AG10803 (cell line): ENCODE measurements at places on chromosomes 1 and 21.

DNA sequence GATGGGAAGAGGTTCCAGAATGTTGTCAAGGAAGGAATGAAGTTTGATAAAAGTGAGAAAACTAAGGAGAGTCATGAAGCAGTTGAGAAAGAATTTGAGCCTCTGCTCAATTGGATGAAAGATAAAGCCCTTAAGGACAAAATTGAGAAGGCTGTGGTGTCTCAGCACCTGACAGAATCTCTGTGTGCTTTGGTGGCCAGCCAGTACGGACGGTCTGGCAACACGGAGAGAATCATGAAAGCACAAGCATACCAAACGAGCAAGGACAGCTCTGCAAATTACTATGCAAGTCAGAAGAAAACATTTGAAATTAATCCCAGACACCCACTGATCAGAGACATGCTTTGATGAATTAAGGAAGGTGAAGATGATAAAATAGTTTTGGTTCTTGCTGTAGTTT is 142.8 kb downstream of the CDC7 start:
- no peak for DNase-seq

DNA sequence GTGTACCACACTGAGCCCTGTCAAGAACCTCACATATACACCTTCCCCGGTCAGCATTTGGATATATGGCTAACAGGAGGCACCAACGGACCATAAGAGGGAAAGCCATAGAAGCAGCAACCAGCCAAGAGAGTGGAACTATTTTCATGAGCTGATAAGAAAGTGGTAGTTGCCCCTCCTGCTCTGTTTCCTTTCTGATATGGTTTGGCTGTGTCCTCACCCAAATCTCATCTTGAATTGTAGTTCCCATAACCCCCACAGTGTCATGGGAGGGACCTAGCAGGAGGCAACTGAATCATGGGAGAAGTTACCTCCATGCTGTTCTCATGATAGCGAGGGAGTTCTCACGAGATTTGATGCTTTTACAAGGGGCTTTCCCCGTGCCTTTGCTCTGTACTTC is 366.1 kb upstream of the DAB1 start:
- no peak for DNase-seq

DNA sequence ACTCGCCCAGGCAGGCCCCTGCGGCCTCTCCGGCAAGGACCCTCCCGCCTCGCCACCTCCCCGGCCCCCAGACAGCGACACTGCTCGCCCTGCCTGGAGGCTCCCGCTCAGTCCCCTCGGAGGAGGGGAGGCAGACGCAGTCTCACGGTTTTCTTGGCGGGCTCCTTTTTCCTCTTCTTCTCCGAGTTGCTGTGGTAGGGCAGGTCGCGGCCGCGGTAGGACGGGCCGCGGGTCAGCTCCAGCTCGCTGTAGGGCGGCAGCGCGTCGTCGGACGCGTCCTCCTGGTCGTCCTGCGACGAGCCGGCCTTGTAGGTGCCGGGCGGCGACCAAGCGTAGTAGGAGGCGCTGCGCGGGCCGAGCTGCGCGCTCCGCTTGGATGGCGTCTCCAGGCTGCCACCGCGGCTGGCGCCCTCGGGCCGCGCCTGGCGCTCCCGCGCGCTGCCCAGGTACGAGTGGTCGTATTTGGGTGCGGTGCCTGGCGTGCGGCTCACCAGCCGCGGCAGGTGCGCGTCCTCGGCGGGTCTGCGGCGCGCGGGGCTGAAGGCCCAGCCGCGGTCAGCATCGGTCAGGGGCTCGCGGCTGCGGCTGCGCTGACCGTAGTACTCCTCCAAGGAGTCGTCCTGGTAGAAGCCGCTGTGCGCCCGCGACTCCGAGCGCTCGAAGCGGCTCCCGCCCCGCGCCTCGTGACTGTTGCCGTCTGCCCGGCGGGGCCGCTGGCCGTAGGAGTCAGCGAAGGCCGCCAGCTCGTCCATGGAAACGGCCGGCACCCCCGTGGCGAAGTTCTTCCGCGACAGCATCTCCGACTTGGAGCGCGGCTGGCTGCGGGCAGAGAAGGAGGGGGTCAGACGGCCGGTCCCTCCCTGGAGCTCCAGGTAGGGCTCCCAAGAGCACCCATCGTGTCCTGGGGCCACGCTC is 44.8 kb upstream of the TADA1 start:
- no peak for DNase-seq

DNA sequence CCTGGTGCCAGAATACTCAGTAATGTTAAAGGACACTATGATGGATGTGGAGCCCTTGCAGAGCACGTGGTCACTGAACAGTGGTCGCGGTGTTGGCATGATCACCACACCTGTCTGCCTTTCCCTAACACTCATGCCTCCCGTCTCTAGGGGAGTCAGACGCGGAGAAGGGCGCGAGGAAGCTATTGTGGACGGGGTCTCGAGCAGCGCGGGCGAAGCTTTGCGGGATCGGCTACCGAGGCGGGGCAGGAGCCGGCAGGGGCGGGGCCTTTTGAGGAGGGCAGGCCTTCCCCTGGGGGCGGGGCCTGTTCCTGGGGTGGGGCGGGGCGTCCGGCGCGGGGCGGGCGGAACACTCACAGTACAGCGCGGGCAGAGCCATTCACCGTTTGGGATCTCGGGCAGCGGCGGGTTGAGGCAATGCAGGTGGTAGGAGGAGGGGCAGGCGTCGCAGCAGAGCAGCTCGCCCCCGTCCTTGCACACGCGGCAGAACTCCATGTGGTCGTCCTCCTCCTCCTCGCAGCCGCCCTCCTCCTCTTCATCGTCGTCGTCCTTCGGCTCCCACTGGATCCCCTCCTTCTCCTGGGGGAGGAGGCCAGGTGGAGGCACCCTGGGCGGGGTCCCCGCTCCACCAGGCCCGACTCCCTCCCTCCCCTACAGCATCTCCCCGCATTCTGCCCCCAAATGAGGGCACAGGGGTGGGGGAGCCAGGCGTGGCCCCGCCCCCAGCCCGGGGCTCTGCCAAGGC is 31.5 kb downstream of the CHD5 start:
- DNase-seq = no peak

DNA sequence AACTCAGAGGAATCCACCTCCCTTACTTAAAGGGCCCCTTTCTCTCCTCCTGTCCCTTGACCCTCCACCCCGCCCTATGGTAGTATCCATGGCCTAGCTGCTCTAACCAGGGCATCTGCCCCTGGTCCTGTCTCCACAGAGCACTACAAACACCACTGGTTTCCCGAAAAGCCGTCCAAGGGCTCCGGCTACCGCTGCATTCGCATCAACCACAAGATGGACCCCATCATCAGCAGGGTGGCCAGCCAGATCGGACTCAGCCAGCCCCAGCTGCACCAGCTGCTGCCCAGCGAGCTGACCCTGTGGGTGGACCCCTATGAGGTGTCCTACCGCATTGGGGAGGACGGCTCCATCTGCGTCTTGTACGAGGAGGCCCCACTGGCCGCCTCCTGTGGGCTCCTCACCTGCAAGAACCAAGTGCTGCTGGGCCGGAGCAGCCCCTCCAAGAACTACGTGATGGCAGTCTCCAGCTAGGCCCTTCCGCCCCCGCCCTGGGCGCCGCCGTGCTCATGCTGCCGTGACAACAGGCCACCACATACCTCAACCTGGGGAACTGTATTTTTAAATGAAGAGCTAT is 1.7 kb downstream of the BTG2 start:
- no peak for DNase-seq

DNA sequence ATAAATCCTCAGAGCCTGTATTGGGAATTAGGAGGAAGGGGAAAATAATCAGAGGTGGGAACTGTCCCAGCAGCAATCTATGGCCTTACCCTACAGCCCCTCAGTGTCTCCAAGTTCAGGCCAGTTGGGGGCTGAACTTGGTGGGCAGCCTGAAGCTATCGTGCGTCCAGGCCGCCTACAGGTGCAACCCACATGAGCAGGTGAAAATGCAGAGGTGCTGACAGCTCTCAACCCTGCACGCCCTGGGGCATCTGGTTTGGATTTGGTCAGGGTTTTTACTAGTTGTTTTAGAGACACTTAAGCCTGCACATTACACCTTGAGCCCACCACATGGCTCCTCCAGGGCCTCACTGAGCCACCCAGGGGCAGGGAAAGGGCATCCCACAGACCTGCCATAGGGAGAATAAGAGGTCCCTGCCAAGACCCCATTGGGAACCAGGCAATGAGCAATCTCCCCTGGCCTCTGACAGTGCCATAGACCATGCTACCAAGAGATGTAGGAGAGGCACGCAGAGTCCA is 209.5 kb downstream of the FOXD2 start:
- no peak for DNase-seq

GRCh38 chr1:208844158-208844557 is 600.0 kb upstream of the PLXNA2 start:
- no peak for DNase-seq

DNA sequence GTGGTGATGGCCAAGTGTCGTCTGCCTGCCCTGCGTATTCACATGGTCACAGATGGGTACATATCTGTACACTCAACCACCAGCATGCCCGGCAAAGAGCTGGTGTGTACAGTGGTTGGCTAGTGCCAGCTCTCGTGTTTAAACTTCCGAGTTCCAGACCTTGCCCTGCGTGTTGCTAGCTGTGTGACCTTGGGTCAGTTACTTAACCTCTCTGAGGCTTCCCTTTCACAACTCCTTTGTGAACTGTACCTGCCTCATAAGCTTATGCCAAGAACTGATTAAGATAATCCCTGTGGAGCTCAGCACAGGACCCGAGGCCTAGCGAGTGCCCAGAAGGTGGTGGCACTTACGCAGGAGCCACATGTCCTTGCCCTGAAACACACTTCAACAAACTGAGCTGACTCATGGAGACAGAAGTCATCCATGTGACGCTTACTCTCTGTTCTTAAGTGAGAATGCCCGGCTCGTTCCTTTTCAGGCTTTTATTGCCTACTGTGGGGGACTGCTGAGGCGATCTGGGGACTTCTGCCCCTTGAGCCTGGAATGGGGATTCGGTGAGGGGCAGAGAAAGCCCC is 55.4 kb downstream of the ALPL start:
- peak; percentile 9 for DNase-seq

DNA sequence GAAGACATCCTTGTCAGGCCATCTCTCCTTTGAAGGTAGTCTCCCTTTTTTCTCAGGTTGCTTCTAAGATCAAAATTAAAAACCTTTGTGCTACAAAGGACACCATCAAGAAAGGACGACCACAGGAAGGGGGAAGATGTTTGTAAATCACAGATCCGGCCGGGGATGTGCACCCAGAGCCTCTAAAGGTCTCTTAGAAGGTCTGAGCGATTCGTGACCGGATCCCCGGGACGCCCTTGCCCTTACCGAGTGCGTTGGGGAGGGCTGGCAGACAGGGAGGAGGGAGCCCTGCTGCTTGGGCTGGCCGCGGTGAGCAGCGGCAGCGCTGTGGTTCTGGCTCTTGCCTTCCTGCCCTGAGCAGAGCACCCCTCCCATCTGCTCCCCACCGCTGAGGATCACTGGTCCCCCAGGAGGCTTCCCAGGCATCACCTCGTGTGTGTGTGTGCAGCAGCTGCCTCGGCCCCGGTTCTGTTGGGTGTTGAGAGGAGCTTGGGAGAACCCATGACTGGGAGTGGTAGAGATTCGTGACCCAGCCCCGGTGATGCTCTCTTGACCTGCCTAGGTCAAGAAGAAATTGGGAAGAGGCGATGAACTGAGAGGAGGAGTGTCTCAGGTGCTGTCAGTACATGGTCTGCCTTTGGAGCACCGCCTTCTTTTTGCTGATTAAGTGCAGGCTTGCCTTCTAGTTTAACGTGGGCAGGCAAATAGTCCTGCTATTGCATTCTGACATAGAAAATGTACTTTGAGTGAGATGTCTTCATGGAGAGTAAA is 34.5 kb downstream of the AGPAT3 start:
- DNase-seq = no peak
